Activated gamma-delta T cell (primary cell): ENCODE measurements at places on chromosomes 1 and 21.

DNA sequence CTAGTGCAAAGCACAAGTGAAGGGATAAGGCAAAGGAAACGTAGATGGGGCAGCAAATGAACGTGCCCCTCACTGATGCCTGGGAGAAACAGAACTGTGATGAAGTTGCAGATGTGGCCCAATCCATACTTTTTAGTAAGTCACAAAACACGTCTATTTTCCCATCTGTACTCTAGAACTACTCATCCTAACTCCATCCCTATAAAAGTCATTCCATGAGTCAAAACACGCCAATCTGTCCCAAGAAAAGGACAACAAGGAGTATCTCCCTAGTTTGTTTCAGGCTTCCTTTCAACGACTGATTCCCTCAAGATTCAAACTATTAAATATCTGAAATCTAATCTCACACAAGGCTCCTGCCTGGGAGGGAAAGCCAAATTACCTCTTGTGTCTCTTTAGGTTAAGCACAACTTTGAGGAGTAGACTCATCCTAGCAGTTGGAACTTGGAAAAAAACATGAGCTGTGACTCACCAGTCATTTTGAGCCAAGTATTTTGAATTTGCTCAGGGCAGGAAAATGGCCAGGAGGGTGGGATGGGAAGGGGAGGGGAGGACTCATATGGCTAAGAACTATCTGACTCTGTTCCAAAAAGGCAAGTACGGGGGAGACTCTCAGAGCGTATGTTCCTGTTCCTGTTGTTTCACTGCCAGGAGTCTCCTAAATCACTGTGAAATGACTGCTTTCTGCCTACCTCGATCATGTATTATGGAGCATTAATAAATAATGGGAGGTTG lies 214.5 kb upstream of the CAMK1G start:
- DNase-seq = no peak

GRCh38 chr1:68198752-68199151 lies 33.6 kb downstream of the WLS start:
- no peak for DNase-seq

DNA sequence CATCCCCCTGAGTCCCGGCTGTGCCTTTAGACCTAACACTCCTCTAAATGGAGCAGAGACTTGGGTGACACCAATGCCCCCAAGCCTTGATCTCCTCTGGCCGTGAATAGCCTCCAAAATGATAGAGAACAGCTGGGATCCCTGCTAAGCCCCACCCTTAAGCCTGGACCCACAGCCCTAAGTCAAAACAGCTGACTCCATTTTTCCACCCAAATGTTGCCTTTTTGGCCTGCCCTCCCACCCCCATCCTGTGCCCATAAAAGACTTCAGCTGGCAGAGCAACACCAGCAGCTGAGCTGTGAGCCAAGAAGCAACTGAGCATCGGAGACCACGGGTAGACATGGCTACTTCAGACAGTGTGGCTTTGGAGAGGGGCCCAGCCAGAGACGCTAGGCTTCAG lies 420.8 kb downstream of the NPHP4 start:
- DNase-seq = no peak

DNA sequence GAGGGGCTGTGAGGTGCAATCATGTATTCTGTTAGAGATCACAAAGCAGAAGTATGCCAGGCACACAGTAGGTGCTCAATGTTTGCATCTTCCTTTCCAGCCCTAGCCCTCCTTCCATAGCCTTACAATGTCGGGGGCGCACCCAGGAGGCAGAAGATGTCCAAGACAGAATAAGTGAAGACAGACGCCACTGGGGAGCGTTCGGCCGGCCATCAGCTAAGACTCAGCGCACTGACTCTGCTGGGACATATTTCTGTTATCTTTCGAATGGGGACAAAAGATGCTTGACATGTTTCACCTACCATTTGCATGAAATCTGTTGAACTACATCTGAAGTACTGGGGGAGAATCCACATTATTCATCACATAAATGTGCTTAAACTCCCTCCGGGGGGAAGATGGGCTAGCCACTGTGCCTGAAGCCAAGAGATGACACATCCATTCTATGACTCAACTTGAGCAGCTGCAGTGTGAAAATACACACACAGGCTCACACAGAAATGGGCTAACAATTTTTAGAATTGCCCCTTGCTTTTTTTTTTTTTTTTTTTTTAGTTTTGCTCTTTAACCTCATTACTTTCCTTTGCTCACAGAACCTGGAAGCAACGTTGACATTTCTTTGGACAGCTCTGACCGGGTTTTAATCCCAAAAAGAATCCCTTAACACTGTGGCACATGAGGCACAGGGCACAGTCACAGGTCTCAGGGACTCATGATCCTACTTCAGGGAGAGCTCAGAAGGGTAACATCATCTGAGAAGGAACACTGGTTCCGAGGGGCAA lies 7.9 kb downstream of the TIAM1 start:
- DNase-seq = no peak

DNA sequence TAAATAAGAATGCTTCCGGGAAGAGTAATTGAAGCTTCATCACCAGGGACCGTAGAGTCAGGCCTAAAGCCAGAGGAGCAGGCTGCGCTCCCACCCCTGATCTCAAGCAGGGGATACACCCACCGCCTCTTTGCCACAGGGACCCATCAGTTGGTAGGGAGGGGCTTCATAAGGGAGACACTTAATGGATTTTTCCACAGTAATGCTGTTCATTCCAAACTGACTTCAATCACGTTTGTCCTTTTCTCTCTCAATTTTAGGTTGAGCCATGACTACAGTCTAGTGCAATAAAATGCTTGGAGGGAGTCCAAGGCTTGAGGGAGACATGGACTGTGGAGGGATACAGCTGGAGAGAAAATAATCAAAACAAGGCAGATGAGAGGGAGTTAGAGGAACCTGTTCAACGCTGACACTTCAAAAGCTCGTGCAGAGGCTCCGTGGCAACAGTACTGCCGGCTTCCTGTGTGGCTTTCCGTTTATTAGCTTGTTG lies 111.5 kb downstream of the SEC16B start:
- DNase-seq = no peak

- no peak for DNase-seq
These were observed 11.8 kb downstream of the S100A7A start for GRCh38 chr1:153428073-153428638.

- DNase-seq = no peak
These were observed 21.5 kb upstream of the FAM43B start for GRCh38 chr1:20530901-20531300.

GRCh38 chr21:46061950-46062349 lies 36.0 kb upstream of the COL6A2 start:
- no peak for DNase-seq

DNA sequence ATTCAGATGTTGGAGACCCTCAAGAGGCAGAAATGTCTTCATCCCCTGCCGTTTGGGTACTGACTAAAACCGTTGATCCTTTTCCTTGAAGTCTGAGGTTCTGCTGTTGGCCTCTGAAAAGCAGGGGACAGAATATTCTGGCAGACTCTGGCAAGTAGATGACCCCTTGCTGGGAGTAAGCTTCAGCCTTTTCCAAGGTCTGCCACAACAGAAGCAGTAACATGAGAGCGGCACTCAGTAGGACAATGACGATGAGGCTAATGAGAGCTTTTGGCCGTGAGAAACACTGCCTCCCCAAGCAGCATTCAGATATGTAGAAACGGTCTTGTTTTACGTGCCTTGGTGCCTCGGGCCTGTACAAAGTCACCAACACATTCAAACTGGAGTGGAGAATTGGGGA lies 143.7 kb downstream of the ST6GALNAC5 start:
- DNase-seq = no peak

DNA sequence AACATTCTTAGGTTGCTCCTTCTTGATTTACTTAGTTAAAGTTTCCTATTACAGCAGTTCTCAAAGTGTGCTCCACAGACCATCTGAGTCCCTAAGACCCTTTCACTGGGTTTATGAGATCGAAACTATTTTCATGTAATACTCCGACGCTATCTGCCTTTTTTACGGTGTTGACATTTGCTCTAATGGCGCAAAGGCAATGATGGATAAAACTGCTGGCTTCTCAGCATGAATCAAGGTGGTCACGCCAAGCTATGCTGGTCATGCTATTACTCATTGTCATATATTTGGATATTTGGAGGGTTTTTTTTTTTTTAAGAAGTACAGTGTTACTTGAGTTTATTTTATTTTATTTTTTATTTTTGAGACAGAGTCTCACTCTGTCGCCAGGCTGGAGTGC lies 235.1 kb downstream of the KIF26B start:
- DNase-seq = no peak

GRCh38 chr1:3442901-3443300 lies 11.6 kb upstream of the ARHGEF16 start:
- DNase-seq = no peak

DNA sequence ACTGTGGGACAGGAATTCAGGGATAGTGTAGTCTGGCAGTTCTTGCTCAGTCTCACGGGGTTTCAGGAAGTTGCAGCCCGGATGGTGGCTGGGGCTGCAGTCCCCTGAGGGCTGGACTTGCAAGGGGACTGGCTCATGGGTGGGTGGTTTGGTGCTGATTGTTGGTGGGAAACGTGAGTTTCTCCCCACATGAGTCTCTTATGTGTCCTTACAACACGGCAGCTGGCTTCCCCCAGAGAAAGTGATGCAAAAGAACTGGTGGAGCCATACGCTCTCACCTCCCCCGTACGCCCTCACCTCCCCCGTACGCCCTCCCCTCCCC lies 64.9 kb downstream of the EVA1C start:
- no peak for DNase-seq

GRCh38 chr1:86069757-86070145 lies 86.8 kb downstream of the COL24A1 start:
- no peak for DNase-seq

DNA sequence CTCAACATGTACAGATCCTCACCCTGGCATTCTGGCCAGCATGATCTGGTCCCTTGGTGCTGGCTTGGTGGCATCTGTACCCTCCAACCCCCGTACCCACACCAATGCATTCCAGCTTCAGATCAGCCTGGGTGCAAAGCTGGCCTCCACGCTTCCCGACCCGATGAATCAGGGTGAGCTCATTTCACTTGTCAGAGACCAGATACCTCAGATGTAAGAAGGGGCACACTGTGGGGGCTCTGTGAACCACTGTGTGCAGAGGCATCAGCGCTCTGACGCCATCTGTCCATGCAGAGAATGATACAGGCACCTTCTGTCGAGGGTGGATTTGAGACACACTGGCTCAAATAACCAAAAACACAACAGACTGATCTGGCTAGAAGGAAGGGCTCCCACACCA lies 76.6 kb downstream of the DMRTB1 start:
- DNase-seq = no peak

DNA sequence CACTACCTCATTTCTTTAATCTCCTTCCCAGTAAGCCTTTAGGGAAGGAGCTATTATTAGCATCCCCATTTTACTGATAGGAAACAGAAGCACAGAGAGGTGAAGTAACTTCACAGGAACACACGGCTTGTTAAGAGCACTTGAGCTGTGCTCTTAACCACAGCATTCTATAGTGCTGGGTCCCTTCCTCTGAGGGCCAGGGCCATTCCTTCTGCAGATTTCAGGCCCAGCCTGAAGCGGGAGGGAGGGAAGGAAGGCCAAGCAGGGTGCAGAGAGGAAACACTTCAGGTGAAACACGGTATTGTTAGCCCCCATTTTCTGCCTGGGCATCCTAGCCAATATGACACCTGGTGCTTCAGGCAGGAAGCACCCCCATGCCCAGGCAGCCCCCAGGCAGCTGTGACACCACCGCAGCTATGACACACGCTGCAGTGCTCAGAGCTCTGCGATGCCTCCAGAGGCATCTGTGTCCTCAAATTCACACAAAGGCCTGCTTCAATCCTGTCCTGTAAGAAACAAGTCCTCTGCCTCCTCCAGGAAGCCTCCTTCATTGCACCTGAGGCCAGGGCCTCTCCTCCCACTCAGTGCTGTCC lies 4.5 kb upstream of the EXTL1 start:
- DNase-seq = no peak

- DNase-seq = no peak
These were observed 17.1 kb upstream of the PRRC2C start for GRCh38 chr1:171468120-171468750.

GRCh38 chr1:234589854-234590620 lies 19.9 kb downstream of the IRF2BP2 start:
- DNase-seq = no peak

- DNase-seq = no peak
These were observed 113.7 kb upstream of the RRP15 start for GRCh38 chr1:218171302-218171893.

- DNase-seq = no peak
These were observed 365.5 kb downstream of the PRDM2 start for GRCh38 chr1:14065486-14065885.

DNA sequence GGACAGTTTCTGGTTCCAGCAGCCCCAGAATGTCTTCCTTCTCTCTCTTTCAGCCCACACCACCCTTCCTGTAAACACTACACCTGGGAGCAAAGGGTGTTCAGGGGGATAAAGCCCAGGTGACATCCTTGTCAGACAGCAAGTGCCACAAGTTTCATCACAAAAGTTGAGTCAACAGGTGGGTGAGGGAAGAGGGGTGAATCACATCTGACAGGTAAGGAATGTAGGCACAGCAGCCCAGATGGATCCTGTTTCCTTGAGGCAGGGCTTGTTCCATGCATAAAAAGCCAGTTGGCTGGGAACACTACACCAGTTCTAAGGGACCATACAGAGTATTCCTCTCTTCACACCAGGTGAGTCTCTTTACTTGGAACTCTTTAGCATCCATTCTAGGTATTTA lies at the start of gene SPRR1B:
TSS of gene SPRR1B (plus strand) at position 309 of the 400 bp plus-strand sequence. CDS start 1,143 bp downstream, outside the sequence.
- no peak for DNase-seq

GRCh38 chr1:234726359-234726943 lies 116.5 kb upstream of the IRF2BP2 start:
- no peak for DNase-seq

GRCh38 chr1:57633056-57633455 lies 209.2 kb upstream of the DAB1 start:
- no peak for DNase-seq

- DNase-seq = no peak
These were observed 9.6 kb upstream of the SMYD2 start for GRCh38 chr1:214271174-214271858.

DNA sequence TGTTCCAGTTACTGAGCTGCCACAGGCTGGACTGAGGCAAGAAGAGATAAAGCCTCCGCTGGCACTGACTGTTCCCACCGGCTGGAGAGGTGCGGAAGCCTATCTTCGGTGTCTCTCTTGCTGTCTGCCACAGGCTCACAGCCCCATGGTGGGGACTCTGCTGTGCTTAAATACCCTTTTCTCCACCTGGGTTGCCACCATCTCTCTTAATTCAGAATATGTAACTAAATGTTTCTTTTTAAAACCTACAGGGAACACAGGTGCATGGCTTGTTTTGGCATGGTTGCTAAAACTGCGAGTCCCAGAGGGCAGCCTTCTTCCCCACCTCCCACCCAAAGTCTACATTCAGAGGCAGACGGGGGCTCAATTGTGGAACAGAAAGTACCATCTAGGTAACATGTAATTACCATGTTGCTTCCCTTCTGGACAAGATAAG lies 8.1 kb upstream of the LBR start:
- DNase-seq = no peak

DNA sequence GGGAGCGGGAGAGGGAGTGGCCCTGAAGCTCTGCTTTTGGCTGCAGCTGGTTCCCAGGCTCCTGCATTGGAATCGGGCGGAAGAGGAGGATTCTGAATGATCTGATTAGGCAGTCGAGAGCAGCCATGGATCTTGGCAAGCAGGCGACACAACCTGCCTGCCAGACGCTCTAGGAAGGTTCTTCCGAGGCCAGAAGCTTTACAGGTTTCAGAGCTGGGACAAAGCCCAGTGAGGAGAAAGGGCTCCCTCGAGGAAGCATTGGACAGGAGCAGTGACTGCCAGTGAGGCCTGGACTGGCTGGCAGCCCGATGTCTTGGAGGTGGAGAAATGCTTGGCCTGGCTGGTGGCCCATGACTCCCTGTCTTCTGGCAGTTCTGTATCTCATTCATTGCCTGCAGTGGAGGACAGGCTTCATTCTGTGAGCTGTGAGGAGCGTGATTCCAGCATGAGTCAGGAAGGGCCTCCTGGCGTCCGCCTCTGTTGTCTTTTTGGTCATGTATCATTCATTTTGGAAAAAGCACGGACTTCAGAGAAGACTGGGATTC lies 132.7 kb upstream of the IPO9 start:
- DNase-seq = no peak
